ENCODE measurements at places on chromosomes 12 and 14. TPM values are rescaled to one million over a fixed set of nuclear protein-coding genes. Genes with fewer than 3 reads are reported as not detected.

The ZNF10 gene
- total RNA-seq = 8.1 TPM

The HNF1A gene
- total RNA-seq = not detected

The CCDC85C gene
- total RNA-seq = 49.6 TPM

The CMAS gene
- total RNA-seq = 33.2 TPM

The GPR68 gene
- 10.5 TPM for total RNA-seq

The PIWIL1 gene
- not detected for total RNA-seq

The VIPAS39 gene
- 20.3 TPM for total RNA-seq

The FOXN4 gene
- total RNA-seq = not detected

The CIT gene
- 0.34 TPM for total RNA-seq

The REM2 gene
- 0.14 TPM for total RNA-seq

The PPP1R13B gene
- total RNA-seq = 10.8 TPM

The HPD gene
- not detected for total RNA-seq
